ENCODE measurements at places on chromosomes 5 and 9.

GRCh38 chr9:135245482-135246247 lies 158.2 kb downstream of the OLFM1 start:
- DNase-seq = no peak

GRCh38 chr9:87140605-87141109 lies 193.4 kb upstream of the GAS1 start:
- DNase-seq = no peak

DNA sequence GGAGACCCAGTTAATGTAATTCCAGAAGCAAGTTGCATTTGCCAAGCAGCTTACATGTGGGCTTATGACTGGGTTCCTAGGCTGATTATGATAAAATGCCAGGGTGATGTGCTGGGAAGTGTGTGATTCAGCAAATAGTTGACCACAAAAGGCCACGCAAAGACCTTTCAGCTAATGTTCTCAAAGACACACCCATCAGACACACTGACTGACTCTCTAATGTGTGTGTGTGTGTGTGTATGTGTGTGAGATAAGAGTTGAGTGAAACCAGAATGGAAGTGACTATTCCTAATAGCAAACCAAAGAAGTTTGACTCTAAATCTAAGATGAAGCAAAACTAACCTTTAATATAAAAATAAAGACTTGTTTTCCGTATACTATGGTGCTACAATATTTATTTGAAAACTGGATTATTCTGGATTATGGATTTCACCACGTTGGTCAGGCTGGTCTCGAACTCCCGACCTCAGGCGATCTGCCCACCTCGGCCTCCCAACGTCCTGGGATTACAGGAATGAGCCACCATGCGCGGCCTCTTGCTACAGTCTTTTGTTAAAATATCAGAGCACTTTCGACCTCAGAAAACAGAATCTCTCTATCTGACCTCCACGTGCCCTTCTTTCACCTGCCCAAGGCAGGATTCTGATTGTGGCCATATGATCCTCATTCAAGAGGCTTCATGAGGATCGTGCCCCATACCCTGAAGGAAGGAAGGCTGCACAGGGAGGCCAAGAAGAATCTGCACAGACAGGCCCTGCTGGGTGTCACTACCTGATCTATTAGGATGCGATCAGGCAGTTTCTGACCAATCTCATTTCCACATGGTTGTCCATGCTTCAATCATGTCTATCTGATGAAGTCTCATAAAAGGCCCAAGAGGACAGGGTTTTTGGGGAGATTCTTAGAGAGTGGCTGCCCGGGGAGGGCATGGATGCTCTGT lies 75.6 kb downstream of the USP20 start:
- DNase-seq = no peak

DNA sequence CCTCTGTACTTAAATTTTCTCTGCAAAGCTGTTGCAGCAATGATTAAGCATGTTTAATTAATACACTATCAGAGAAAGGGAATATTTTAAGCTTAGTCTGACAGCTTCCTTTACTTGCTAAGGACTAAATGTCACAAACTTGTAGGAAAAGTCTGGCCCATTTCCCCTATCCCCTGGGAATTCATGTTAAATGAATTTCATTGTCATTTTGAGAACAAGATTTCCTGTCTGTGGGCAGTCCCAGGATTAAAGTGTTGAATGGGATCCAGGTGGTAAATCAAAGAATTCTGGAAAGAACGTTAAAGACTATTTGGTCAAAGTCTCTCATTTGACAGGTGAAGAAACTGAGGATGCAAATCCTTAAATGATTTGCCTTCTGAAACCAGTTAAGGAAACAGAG lies 214.8 kb downstream of the MPDZ start:
- DNase-seq = no peak

- no peak for DNase-seq
Measured at GRCh38 chr5:133914434-133914833, 54.0 kb downstream of the C5orf15 start.

DNA sequence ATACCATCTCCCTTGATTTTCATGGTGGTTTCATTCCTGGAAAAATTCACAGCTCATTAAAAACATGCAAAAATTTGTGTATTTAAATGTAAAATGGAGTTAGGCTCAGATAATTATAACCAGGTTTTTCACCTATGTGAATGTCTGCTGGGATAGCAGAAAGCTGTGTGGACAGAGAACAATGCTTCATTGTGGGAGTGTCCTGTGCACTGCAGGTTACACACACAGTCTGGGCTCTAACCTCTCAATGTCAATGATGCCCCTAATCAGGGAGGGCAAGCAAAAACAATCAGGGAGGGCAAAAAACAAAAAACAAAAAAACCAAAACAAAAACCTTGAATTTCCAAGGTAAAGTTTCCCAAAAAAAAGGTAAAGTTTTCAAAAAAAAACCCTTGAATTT lies 158.9 kb upstream of the KLF9 start:
- DNase-seq = no peak

DNA sequence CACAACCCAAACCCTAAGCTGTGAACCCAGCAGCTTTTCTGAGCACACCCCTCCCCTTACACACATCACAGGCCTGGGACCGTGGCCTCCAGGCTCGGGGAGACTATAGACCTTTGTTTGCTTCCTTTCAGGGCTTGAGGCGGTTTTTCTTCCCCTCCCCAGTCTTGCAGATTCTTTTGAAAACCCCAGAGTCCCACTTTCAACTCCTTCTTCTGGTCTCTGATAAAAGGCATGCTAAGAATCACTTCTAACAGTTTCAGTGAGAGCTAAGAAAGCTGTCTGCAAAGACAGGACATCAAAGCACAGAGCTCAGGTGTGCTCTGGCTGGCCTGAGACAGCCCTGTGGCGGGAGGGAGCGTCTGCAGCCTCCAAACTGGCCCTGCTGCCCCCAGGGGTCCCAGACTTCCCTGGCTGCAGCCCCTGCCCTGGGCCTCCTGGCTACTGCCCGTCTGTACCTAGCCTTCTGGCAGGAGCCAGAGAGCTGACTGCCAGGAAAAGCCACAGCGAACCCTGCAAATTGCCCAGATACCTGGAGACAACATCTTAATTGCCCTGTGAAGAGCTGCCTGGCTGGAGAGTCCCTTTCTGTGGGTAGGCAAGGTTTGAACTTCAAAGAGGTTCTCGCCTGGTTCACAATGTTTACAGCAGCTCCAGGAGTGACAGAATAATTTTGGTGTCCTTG lies 138.9 kb downstream of the GADD45G start:
- DNase-seq = no peak

DNA sequence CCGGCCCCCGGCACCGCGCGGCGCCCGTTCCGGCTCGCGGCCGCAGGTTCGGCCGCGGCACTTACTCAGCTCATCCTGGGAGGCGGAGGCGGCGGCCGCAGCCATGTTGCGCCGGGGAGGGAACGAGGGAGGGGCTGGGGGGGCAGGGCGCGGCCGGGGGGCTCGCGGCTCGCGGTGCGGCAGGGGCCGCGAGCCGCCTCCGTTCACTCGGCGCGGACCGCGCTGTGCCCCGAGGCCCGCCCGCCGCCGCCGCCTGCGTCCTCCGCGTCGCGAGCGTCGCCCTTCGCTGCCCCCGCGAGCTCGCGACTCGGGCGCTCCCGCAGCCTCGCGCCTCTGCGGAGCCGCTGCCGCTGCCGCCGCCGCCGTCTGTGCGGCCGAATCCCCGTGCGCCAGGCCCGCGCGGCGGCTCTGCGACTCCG lies 735 bp downstream of the ECPAS start:
- DNase-seq = peak; percentile 19

DNA sequence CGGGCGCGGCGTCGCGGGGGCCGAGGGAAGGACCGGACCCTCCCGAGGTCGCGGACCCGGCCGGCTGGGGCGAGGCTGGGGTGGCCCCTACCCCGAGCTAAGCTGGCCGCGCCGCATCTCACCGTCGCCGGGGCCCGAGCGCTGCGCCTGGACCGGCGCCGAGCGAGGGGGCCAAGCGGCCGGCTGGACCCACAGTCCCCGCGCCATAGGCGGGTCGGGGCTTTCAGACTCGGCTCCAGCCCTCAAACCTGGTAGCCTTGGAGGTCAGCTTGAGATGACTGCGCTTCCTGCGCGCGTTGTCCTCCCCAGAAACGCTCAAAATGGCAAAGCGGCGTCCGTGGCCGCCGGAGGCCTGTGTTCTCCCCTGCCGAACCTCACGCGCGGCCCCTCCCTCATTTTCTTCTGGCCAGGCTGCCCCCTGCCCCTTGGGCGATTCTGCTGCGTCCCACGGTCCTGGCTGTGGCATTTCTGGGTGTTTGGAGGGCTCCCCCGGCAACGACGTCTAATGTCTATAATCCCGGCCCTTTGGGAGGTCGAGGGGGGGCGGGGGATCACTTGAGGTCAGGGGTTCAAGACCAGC lies 8.7 kb upstream of the GRIN1 start:
- no peak for DNase-seq

GRCh38 chr5:163846512-163846911 lies 341.1 kb downstream of the MAT2B start:
- DNase-seq = no peak

DNA sequence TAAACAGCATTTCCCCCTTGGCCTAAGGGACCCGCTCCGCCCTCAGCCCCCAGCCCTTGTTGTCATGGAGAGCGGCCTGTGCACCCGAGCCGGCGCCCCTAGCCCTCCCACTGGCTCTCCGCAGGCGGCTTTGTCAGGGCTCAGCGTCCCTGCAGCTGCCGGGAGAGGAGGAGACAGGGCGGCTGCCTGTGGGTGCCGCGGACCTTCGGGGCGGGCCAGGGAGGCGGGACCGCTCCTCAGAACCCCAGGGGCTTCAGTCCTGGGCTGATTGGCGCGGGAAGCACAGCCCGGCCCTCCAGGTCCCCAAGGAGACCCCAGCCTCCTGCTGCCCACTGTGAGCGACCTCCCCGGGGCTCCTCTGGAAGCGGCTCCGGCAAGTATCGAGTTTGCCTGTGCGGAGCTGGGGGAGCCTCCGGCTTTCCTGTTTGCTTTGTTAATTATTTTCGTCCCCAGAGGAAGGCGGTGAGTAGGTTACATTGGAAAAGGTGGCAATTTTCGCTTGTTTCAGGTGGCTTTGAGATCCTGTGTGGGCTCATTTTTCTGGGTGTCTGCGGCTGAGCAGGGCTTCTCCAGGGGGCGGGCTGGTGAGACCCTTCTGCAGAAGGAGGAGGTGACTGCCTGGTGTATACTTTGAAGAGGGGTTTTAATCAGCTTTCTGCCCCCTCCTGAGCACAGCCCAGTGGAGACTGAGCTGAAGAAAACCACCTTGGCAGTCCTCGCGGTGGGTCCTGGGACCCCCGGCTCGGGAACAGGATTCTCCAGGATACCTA lies at the start of gene FGD3:
Gene FGD3 (plus strand): TSS at position 256 of the 770 bp plus-strand sequence. CDS start 28,734 bp downstream, outside the sequence.
- no peak for DNase-seq

DNA sequence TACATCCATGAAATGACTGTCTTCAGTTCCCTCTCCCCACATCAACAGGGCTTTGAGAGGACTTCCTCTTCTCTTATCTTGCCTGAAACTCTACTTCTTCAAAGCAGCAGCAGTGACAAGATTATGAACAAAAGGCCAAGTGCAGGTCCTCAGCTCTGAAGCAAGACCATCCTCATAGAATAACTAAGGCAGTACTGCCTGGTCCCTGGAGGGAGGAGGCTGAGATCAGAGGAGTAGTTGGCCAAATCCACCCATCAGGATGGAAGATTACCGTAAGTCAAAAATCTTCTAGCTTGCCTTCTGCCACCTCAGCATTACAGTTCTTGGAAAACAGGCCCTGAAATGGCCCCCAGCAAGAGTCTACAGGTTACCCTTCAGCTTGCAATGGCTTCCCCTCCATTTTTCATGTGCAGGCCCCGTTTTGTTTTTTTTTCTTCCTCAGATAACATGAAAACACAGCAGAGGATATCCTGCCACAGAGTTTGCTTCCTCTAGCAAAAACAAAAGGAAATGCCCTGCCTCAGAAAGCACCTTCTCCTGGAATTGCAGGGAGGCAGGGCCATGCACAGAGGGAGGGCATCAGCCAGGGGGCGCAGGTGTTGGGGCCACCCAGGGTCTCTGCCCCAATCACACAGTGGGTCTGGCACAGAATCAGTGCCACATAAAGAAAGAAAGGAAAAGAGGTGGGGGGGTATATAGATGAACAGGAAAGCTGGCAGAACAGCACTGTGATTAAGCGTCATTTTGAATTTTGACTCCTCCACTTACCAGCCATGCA lies 40.0 kb downstream of the KLHL3 start:
- no peak for DNase-seq

DNA sequence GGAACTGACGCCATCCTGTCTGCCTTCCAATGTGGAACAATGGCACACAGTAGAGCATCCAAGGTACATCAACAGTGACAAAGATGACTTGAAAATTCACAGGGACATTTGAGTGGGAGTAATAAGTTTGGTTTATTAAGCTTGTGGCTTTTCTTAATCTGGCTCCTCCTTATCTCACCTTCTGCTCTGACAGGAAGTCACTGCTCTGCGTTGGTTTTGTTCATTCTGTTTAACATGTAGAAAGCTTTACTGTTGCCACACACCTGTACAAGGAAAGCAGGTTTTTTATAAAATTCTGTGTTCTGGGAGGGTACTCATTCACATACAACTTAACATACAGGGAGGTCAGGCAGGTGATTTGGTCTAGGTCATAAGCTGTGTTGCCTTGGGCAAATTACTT lies 1.6 kb upstream of the GZMK start:
- no peak for DNase-seq

DNA sequence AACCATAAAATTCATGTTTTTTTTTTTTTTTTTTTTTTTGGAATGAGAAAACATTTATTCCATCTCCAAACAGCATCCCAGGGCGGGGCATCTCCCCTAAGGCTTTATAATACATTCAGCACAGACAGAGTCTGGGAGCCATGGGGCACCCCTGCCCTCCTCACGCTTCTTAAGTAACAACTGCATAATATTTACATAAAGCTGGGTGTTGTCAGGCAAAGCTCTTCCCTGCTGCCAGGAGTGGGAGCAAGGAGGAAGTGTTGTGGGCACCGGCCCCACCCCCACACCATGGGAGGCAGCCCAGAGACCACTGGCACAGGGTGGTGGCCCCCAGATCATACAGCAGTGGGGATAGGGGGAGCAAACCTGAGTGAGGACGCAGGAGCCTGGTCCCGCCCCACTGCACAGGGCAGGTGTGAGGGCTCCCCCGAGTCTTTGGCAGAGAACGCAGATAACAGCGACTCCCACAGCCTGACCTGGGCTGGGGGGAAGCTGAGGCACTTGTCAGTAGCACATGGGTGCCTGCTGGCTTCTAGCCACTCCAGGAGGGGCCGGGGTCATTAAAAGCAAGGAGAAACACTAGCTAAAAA lies 86.1 kb upstream of the CEP78 start:
- no peak for DNase-seq

DNA sequence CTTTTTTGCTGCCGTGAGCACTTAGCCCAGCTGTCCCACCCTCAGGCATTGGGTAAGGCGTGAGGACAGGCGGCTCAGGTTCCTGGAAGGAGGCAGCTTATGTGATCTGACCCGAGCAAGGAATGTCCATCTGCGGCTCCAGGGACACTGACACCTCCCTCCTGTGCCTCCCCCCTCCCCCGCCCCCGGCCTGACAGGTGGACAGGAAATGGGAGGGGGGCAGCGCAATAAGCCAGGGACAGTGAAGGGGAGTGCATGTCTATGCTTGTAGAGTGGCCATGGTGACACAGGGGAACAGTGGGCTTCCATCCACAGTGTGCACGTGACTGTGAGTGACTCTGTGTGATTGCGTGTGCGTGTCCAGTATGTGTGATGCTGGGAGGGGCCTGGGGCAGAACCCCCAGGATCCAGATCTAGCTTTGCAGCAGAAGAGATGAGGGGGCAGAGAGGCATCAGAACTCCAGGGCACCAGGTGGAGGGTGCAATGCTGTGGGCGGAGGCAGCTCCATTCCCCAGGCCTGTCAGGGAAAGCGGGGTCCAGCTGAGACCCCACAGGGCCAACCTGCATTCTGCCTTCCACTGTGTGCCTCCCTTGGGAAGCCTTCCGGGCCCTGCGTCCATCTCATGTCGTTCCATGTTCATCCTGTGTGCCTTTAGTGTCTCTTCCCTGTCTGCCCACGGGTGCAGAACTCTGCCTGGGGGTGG lies 30.5 kb downstream of the CNTFR start:
- DNase-seq = no peak

GRCh38 chr5:98656796-98657195 lies 116.7 kb upstream of the RGMB start:
- no peak for DNase-seq
